Fibroblast of lung (primary cell): ENCODE measurements at places on chromosomes 7 and 10. TPM values are rescaled to one million over a fixed set of nuclear protein-coding genes. Genes with fewer than 3 reads are reported as not detected.
A peak's percentile ranks its signal among the peaks of the same experiment; 100 is the strongest.

INMT gene
- total RNA-seq = 17.5 and 75.8 TPM in 2 replicates

SLC16A9 gene
- 0.26 and 0.66 TPM in 2 replicates for total RNA-seq

PRLHR gene
- not detected in 2 replicates for total RNA-seq

CCDC7 gene
- 18.0 and 19.5 TPM in 2 replicates for total RNA-seq

- H3K36me3 ChIP-seq = no peaks in the 10 kb centered on the region
- peak; percentile 80 for DNase-seq
- no peak overlapping the region for H3K27ac ChIP-seq
- H3K27me3 ChIP-seq = peaks cover 3% of the 10 kb centered on the region
These were observed 70.3 kb upstream of the NANOS1 start for GRCh38 chr10:118958984-118959925.

GRCh38 chr7:17944720-17945119, 4.4 kb upstream of the SNX13 start:
- H3K4me3 ChIP-seq = no peak overlapping the region
- no peaks in the 10 kb centered on the region for H3K4me1 ChIP-seq
- DNase-seq = no peak
- no peaks in the 10 kb centered on the region for H3K36me3 ChIP-seq

DNA sequence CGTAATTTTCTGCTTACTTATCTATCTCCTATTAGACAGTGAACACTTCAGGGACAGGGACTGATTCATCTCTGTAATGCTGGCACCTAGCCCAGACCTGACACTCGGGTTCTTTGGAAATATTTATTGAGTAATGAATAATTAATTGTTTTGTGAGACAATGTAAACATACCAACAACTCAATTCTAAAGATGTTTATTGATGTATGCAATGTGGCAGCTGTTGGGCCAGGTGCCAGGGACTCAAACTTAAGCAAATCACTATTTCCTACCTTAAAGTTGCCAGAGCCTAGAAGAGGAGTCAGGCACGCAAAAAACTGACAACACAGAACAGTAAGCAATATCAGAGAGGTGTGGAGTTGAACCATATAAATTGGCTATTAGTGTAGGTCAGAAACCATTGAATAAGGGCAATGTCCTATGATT, 63.6 kb upstream of the BMPER start:
- DNase-seq = peak; percentile 31
- H3K4me1 ChIP-seq = peaks cover 5% of the 10 kb centered on the region
- H3K36me3 ChIP-seq = no peaks in the 10 kb centered on the region
- no peak overlapping the region for H3K4me3 ChIP-seq
- no peaks in the 10 kb centered on the region for H3K27me3 ChIP-seq

GRCh38 chr10:119178372-119179119, at the start of gene PRDX3:
Gene PRDX3, minus strand, starts transcription at chr10:119178812. Its CDS starts 22 bp downstream, at chr10:119178790.
- H3K27ac ChIP-seq = peak within 1 kb of the TSS; percentile 93
- no peaks in the 10 kb centered on the region for H3K27me3 ChIP-seq
- peaks cover 3% of the 10 kb centered on the region for H3K4me1 ChIP-seq
- peak within 1 kb of the TSS; percentile 72 for H3K4me3 ChIP-seq
- peaks cover 4% of the 10 kb centered on the region for H3K36me3 ChIP-seq
- peak; percentile 88 for DNase-seq

DNA sequence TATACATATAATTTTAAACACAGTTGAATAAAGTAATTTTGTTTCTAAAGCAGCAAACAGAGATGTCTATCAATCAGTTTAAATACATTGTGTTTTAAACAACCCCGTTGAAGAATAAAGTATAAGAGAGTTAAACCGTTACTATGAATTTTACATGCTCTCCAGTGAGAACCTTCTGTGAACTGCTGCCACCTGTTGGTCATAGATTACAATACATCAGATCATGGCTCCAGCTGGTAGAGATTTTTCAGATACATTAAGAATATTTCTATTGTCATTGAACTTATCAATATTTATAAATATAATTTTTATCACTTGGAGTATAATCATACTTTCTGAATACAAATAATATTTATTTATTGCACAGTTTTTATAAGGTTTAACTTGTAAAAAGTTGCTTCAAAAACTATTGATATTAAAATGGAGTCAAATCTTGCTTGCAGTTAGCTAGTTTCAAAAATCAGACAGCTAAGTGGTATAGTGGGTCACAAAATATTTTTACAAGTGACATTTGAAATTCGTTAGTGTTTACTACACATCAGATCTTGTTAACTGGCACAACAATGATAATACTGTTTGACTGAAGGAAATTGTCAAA, 561.2 kb upstream of the PHF14 start:
- DNase-seq = peak; percentile 65
- H3K27ac ChIP-seq = no peak overlapping the region
- no peaks in the 10 kb centered on the region for H3K36me3 ChIP-seq
- no peaks in the 10 kb centered on the region for H3K4me1 ChIP-seq
- H3K27me3 ChIP-seq = no peaks in the 10 kb centered on the region

DNA sequence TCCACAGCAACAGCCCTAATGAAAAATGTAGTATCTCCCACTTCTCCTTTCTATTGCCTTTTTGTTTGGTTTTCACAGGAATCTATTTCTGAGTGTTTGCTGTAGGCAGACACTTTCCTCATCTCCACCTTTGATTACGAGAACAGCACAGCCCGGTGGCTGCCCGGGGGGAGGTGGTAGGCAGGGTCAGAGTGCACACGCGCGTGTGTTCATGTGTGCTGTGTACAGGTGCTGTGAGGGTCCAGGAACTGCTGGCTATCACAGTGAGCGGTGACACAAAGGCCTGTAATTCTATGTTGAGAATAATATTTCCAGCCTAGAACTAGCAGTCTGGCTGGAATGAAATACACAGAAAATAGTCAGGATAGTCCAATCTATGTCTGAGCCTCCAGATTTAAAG, 212.8 kb downstream of the ADARB2 start:
- H3K4me1 ChIP-seq = no peaks in the 10 kb centered on the region
- no peak overlapping the region for H3K4me3 ChIP-seq
- H3K27me3 ChIP-seq = no peaks in the 10 kb centered on the region
- no peak for DNase-seq
- H3K36me3 ChIP-seq = no peaks in the 10 kb centered on the region

GRCh38 chr10:10813656-10814055, 204.0 kb upstream of the CELF2 start:
- H3K27me3 ChIP-seq = no peaks in the 10 kb centered on the region
- no peak overlapping the region for H3K27ac ChIP-seq
- H3K36me3 ChIP-seq = no peaks in the 10 kb centered on the region
- H3K4me3 ChIP-seq = no peak overlapping the region
- DNase-seq = no peak

GRCh38 chr7:123709525-123709924, 39.3 kb downstream of the WASL start:
- peak; percentile 40 for DNase-seq
- H3K27me3 ChIP-seq = no peaks in the 10 kb centered on the region
- no peak overlapping the region for H3K4me3 ChIP-seq

DNA sequence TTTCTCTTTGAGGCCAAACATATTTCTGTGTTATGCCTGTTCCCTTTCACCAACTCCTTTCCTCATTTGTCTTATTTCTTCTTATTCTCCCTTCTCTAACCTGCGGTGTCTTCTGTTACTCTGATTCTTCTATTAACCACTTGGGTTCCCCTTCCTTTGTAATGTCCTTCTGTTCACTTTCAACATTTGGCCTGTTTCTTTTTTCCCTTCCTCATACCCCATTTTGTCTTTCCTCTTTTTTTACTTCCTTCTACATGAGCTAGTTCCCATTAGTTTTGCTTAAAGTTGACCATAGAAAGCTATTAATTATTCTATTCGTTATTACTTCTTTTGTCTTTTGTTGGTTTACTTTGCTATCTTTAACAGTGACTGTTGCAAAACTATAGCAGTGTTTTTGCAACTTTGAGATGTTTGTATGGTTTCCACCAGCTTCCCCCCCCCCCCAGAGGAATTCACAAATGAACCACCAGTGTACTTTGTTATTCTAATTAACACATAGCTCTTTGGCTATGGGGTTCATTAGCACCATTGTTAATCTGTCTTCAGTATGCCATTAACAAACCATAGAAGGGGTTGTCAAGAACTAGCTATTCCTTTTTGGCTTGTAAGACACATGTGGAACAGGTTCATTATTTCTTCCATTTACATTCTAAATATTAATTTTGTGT, 2.9 kb downstream of the LRGUK start:
- peaks cover 7% of the 10 kb centered on the region for H3K27me3 ChIP-seq
- H3K36me3 ChIP-seq = no peaks in the 10 kb centered on the region
- no peak overlapping the region for H3K4me3 ChIP-seq
- no peak for DNase-seq
- no peaks in the 10 kb centered on the region for H3K4me1 ChIP-seq

- no peaks in the 10 kb centered on the region for H3K4me1 ChIP-seq
- no peak for DNase-seq
- H3K36me3 ChIP-seq = no peaks in the 10 kb centered on the region
- H3K27me3 ChIP-seq = no peaks in the 10 kb centered on the region
- H3K27ac ChIP-seq = no peak overlapping the region
These were observed 75.1 kb downstream of the RELN start for GRCh38 chr7:103914147-103914899.

- no peaks in the 10 kb centered on the region for H3K4me1 ChIP-seq
- no peak for DNase-seq
- H3K4me3 ChIP-seq = no peak overlapping the region
- H3K27me3 ChIP-seq = no peaks in the 10 kb centered on the region
These were observed 13.7 kb upstream of the PPP1R9A start for GRCh38 chr7:94893661-94894060.

GRCh38 chr10:86363184-86363832, 3.3 kb downstream of the GRID1 start:
- H3K27me3 ChIP-seq = peaks cover 37% of the 10 kb centered on the region
- H3K4me3 ChIP-seq = no peak overlapping the region
- no peaks in the 10 kb centered on the region for H3K4me1 ChIP-seq

DNA sequence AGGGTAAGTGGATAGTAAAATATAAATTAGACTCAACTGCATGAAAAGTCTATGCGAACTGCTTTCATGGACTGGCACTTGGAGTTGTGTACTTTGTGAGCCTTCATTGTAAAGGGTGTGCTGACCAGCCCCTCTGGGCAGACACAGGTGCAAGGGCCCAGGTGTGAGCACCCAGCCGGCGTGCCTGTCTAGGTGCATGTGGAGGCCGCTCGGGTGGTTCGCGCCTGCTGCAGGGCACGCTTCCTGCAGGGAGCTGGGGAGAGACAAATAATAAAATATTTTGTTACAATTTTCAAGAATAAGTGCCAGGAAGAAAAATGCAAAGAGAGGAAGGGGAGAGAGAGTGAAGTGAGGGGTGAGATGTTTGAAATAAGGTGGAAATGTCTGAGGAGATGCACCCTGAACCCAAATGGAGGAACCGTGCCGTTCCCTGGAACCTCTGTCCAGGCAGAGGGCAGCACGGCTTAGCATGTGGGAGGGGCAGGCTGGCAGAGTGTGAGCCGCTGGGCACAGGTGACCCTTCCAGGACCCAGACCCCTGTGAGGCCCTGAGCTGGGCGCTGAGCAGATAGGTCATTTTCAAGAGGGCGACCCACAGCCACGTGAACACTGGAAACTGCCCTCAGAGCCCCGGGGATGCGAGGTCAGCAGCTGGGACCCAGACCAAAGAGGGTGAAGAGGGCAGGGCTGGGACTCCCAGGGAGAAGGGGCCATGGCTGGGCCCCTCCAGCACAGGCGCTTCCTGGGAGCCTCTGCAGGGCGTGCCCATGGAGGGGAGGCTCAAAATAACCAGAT, 28.7 kb downstream of the RNF32 start:
- H3K36me3 ChIP-seq = no peaks in the 10 kb centered on the region
- no peak for DNase-seq
- no peaks in the 10 kb centered on the region for H3K27me3 ChIP-seq
- H3K27ac ChIP-seq = no peak overlapping the region
- no peak overlapping the region for H3K4me3 ChIP-seq
- no peaks in the 10 kb centered on the region for H3K4me1 ChIP-seq

DNA sequence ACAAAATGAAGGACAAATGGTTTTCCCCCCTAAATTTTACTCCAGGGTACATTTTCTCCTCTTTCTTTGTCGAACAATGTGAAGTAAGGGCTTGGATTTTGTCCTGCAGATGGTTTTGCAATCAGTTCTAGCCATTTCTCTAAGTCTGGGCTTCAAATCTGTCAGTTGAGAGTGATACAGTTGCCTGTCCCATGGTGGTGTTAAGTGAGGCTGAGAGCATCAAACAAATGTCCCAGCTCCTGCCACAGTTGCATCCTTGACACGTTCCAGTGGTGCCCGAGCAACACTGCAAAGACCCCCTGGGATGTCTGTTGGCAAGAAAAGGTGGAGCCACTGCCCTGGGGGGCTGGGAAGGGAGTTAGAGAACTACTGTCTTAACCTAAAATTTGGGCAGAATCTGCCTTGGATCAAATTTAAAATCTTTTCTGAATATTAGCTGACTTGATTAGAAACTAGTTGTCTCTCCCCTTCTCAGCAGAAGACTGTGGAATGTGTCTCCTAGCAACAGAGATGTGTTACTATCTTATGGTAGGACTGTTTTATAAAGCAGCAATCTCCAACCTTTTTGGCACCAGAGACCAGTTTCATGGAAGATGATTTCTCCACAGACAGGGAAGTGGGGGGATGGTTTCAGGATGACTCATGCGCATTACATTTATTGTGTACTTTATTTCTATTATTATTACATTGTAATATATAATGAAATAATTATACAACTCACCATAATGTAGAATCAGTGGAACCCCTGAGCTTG, 102.0 kb upstream of the STEAP1B start:
- no peak overlapping the region for H3K4me3 ChIP-seq
- no peaks in the 10 kb centered on the region for H3K36me3 ChIP-seq
- no peaks in the 10 kb centered on the region for H3K27me3 ChIP-seq
- peak; percentile 59 for DNase-seq
- no peak overlapping the region for H3K27ac ChIP-seq

- H3K27ac ChIP-seq = no peak overlapping the region
- H3K4me1 ChIP-seq = no peaks in the 10 kb centered on the region
- DNase-seq = no peak
- no peaks in the 10 kb centered on the region for H3K27me3 ChIP-seq
- no peaks in the 10 kb centered on the region for H3K36me3 ChIP-seq
These were observed 104.0 kb upstream of the PRR15 start for GRCh38 chr7:29459589-29459988.

- H3K4me1 ChIP-seq = no peaks in the 10 kb centered on the region
- no peaks in the 10 kb centered on the region for H3K36me3 ChIP-seq
- no peaks in the 10 kb centered on the region for H3K27me3 ChIP-seq
- DNase-seq = no peak
- no peak overlapping the region for H3K4me3 ChIP-seq
These were observed 1190.9 kb downstream of the TYW1 start for GRCh38 chr7:68187532-68187931.

DNA sequence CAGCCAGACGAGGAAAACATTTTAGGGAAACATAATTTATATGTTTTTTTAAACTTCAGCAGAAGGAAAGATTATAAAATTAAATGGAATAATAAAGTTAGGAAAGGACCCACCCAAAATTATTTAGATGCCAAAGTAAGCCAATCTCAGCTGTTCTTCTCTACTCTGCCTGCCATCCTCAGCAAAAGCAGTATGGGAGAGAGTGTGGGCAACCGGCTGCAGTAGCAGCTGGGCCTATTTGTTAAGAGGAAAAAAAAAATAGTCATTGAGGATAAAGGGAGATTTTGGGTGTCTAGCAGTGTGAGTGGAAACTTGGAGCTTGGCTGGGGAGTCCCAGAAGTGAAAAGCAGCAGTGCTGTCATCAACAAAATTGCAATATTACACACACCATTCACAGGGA, 15.4 kb downstream of the SEMA3E start:
- H3K4me1 ChIP-seq = no peaks in the 10 kb centered on the region
- H3K27me3 ChIP-seq = no peaks in the 10 kb centered on the region
- no peaks in the 10 kb centered on the region for H3K36me3 ChIP-seq

GRCh38 chr10:127963136-127963535, 56.2 kb downstream of the PTPRE start:
- H3K4me1 ChIP-seq = no peaks in the 10 kb centered on the region
- H3K36me3 ChIP-seq = no peaks in the 10 kb centered on the region
- no peak for DNase-seq
- H3K4me3 ChIP-seq = no peak overlapping the region
- H3K27me3 ChIP-seq = no peaks in the 10 kb centered on the region
- no peak overlapping the region for H3K27ac ChIP-seq
